Endodermal cell (in vitro differentiated cells): ENCODE measurements at places on chromosomes 6 and 20.

- no peak for DNase-seq
Observed at GRCh38 chr20:63114693-63115311, 101.1 kb downstream of the YTHDF1 start.

GRCh38 chr6:157825243-157825904 lies 2.3 kb downstream of the SNX9 start:
- no peak for DNase-seq

- DNase-seq: no peak
Observed at GRCh38 chr20:43994486-43995100, 79.9 kb downstream of the TOX2 start.

- no peak for DNase-seq
Observed at GRCh38 chr6:163565140-163565539, 150.6 kb downstream of the QKI start.

- no peak for DNase-seq
Observed at GRCh38 chr20:36941401-36941835, 10.1 kb downstream of the SAMHD1 start.

GRCh38 chr6:41503827-41504465 lies 42.2 kb upstream of the FOXP4 start:
- peak; percentile 79 for DNase-seq

DNA sequence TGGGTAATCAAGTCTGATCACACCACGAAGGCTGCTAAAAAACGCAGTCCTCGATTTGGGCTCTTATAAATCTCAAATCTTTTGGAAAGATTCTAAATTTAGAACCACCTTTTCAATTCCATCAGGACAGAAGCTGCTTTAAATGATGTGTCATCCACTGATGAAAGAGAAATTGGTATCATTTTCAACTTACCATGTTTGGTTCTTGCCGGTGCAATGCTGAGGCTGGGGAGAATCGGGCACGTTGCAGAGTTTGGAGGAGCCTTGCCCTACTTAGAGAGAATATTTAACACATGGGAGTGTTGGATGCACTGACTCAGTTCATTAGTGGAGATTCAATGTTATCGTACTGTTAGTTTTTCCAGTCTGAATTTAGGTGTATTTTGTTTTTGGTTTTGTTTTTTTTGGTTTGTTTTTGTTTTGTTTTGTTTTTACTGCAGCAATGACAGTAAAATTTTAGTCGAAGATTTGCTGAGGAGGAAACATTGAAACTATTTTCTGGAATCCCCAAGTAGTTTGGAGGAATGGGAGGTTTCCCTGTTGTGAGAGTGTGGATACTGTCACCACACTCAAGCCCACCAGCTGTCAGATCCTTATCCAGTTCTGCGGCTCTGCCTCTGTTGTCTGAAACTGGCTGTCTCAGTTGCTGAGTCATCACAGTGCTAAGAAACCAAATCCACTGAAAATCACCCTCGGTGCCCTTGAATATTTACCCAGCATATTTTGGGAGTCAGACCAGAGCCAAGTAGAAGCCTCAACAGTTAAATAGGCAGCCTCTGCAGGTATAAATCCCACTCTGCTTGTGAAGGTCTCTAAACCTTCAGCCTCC lies 497.0 kb downstream of the BTBD3 start:
- no peak for DNase-seq

DNA sequence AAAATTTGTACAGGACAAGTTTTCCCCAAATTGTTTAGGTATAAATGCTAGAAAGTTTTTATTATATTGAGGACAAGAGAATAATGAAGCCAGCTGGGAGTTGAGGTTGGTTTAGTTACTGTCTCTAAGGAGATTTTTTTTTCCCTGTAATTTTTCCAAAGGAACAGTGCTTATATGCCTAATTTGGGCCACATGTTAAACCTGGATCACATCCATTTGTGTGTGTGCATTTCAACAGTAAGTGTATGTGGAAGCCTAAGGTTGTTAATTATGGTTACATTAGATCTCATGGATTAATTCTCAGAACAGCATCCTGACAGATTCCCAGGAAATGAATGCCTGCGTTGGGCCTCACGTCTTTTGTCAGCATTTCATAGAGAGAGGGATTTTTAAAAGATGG lies 4.5 kb downstream of the IGF2R start:
- no peak for DNase-seq
